Inflammatory macrophage treated with lipopolysaccharide for 1 hour (primary cell): ENCODE measurements at places on chromosomes 7 and 10.

- no peak for DNase-seq
Observed at GRCh38 chr10:51291961-51292360, 217.7 kb downstream of the PRKG1 start.

GRCh38 chr10:81995254-81995653, 120.3 kb downstream of the NRG3 start:
- no peak for DNase-seq

DNA sequence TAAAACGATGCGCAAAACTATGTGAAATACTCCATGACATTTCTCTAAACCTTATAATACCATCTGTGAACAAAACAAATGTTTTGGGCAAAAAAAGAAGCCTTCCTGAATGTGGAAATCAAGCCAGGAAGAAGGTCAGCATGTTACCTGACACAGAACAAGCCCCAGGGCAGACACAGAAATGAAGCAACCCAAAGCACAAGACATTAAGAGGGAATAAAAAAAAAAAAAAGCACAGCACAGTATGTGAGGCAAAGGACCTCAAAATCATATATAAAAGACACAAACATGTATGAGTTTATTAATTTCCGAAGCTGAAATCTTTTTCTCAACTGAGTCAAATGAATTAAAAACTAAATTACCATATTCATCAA, 161.8 kb downstream of the SKIDA1 start:
- DNase-seq = no peak

- no peak for DNase-seq
Observed at GRCh38 chr7:90771281-90771680, 175.2 kb downstream of the CDK14 start.

DNA sequence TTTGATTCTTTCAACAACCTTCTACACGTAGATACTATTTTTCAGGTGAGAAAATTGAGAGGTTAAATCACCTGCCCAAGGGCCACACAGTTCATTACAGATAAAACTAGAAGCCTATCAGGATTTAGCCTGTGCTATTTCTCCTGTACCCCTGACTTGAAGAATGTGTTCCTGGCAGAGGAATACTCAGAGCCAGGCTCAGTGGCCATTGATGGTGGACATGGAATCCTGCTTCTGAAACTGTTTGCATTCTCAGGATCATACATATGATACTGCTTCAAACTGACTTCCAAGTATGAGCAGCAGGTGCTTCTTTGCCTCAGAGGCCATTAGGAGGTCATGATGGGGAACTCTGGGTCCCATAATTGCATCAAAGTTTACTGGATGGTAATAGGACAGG, 348.6 kb downstream of the ADRA2A start:
- no peak for DNase-seq

DNA sequence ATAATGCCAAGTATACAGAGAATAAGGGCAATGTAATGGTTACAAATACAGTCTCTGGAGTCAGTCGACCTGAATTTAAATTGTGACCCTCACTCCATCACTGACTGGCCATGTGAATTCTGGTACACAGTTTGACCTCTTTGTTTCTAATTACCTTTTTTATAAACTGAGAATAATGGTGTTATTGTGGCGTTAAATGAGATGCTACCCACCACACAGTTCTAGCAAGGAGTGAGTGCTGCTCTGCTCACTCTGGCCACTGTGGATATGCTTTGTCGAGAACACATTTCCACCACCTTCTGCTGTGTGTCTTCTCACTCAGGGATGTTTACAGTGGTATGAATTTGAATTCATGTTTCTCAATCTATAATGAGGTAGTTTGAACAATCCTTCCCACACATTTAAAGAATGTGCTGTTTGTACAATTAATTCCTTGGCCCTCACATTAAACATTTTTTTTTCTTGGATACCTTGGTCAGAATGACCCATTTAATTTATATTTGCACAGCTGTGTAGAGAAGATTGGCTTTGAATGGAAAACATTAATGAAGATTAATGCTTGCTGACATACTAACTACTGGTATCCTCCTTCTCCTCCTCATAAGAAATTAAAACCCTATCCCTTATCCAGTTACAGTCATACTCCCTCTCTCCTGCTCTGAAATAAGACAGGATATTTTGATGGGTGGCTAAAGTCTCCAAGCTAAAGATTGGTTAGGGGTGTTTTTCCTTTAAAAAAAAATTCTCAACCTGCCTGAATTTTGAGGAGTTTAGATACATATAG, 42.4 kb downstream of the PLCE1 start:
- DNase-seq = no peak

DNA sequence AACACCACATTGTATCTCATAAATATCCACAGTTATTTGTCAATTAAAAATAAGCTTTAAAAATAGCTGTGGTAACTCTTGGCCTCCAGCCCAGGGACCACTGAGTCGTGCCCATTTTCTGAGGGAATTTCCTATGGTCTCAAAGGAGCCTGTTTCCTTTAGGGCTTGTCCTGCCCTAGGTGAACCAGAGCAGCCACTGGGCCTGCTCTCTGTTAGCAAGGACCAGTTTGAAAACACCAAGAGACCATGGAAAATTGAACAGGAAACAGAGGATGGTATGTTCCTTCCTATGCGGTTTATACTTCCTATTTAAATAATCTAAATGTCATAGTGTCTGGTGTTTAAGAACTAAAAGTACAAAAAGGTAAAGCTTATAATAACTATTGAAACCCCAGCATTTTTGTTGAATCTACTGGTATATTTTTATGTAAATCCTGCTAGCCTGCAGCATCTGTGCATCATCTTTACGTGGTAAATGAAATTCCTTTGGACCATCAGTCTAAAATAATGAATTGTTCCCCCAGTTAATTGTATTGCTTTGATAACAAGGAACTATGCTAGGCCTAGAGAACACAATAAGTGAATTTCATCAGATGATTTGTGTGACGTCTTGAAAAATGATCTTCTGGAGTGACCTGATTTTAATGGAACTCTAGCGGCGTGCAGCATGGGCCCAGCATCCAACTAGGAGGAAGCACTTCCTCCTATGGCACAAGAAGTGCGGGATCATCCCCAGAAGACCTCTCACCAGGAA, 333.7 kb downstream of the GFRA1 start:
- no peak for DNase-seq

DNA sequence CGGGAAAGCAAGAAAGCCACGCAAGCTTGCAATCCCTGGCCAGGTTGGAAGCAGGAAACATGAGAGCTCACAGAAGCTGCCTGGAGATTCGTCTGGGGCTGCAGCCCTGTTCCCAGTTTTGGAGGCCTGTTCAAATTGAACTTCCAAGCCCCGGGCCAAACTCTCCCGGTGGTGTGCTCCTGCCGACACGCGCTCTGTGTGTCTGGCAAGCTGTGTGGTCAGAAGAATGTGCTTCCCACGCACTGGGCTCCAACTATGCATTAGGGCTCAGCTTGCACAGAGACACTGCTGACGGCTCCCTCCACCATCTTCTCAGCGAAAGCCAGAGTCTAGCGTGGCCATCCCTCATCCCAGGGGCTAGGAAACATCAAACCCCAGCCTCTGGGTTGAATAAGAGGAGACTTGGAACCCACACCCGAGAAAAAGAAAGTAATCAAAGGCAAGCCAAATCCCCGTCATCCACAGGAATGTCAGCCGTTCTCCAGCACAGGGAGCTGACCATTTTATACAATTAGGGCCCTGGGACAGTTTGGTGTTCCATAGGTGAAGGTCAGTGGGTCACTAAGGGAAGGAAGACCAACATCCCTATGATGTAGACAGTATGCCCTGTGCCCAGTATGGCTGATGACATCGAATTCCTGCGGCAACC, 107.2 kb downstream of the FGFR2 start:
- DNase-seq = no peak

DNA sequence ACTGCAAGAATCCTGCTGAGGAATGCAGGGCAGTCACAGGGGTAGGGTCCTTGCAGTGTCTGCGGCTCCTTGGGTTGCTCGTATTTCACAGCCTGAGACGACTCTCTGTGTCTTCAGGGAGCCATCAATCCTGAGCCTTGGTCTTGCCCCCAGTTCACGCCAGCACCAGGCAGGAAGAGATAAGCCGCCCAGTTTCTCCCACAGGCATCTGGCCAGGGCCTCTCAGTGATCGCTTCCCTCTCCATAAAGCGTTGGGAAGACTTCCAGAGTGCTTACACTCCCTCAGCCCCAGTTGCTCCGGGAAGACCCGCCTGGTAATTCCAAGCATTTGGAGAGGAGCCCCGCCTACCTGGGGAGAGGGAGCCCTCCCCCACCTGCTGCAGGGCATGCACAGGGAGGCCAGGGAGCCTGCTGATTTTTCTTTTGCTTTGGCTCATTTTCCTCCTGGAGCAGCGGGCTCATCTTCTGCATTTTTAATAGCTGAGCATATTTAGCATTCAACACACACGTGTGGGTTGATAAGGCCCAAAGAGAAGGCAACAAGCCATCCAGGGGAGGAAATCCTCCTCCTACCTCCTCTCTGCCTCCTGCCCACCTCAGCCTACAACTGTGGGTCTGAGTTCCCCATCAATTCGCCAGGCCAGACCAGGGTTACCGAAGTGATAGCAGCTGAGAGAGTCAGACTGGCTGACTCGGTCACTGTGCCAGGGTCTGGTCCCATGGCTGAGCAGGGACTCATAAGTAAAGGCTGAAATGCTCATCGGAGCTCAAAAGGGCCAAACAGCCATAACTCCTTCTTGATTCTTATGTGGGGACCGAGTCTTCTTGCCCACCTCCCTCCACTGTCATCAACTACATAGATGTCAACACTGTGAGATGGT, 74.4 kb upstream of the EFCAB10 start:
- no peak for DNase-seq

- no peak for DNase-seq
Observed at GRCh38 chr7:29971566-29972314, 17.9 kb downstream of the SCRN1 start.

DNA sequence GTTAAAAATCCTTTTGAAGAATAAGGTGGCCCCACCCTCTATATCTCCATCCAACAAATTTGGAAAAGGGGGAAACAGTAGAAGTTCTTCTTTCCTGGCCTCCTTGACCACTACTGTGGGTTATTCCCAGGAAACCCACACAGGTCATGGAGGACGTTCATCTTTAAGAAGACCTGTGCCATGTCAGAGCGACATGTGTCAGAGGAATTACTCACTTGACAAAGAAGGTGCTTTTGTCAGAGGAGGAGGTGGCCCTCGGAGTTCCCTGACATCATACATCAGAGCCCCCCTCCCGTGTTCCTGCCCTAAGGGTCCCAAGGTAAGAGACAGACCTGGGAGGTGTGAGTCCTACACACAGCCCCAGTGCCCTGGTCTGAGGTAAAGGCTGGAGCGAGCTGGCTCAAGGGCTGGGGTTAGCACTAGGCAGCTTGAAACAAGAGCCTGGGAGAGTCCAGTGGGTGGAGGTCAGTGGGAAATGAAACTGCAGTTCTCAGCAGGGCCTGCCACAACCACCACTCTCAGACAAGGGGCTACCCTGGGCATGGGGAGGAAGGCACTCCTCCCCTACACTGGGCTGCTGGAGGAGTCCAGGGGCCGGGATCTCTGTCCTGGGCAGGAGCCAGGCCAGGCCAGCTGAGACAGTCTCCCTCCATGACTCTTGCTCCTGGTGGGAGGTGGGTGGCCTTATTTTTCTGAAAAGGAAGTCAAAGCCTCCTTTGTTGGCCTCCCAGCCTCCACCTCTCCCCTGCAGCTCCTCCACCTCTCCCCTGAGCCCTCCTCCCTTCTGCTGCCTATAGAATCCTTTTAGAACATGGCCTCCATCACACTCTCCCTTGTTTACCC, 21.8 kb upstream of the ZMIZ1 start:
- DNase-seq = peak; percentile 78

DNA sequence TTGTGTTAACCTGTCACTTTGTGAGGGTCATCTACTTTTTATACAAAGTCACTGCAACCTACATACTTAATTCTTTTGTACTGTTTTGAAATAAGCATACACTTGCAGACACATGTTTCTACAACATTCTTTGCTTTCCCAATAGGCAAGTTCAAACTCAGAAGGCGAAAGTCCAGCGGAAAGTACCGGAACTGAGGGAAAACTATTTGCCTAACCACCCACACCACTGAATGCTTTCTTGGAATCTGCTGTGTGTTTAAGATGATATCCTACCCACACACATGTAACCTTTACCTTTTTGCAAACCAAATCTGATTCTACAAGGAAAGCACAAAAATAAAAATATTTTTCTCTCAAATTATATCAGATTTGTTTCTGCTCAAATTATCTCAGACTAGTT, 139.4 kb upstream of the AGR3 start:
- peak; percentile 86 for DNase-seq

DNA sequence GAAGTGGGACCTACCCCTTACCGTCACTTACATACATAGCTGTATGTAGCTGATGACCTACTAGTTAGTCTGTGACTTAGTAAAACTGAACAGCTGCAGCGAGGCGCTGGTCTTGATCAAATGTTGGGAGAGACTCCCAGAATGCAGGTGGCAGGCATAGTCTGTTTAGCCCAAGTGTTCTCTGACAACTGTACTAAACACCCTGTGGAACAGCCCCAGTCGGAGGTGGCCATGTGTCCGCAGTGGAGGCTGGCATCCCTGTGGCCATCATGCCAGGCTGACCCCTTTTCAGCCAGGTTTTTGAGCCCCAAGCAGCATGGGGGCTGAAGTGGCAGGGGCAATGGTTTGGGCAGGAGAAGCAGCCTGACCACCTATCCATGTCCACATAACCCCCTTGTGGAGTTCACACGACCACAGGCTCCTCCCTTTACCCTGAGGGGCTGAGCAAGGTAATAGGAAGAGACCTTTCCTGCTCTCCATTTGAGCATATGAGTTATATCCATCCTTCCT, 7.2 kb downstream of the ADCY1 start:
- no peak for DNase-seq

DNA sequence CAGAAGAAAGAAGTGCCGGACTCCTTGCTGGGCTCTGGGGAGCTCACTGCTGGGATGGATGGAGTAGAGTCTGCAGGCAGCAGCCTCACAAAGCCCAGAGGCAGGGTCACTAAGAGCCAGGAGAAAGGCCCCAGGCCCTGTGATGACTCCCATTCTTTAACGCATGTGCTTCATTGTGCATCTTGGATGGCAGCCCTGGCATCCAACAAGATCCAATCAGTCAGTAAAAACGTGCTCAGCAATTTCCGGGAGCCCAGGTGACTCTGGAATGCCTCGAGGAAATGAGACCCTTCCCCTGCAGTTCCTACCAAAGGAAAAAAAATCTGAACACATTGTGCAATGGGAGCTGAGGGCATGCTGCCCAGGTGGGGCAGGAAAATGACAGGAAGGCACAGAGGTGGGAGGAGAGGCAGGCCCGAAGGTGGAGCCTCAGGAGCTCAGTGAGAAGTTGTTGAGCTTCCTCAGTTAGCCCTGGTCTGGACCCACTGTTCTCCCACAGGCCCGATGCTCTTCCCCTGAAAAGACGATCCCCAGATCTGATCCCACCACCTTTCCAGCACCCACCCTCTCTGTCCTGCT, 60.7 kb upstream of the TMEM72 start:
- no peak for DNase-seq

- no peak for DNase-seq
Observed at GRCh38 chr7:27175626-27176523, 1.8 kb upstream of the HOXA10 start.

- no peak for DNase-seq
Observed at GRCh38 chr7:48251766-48252165, 80.5 kb downstream of the ABCA13 start.

DNA sequence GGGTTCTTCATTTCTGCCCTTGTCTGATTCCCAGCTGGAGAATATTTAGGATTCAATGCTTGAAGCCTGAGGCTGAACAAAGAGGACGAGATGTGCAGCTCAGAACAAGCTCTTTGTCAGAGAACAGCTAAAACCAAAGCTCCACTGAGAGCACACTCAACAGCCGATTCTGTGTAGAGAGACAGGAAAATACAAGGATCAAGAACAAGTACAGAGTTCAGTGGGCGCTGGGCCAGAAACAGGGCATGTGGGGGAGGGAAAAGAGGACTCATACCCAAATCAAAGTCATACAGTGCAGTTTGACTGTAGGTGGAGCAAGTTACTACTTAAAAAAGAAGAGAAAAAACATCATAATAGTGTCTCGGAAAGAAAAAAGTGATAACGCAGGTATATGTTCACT, at the start of gene AGMO:
Gene AGMO (minus strand): TSS at position 181 of the 400 bp plus-strand sequence.
- no peak for DNase-seq
